Activated CD8-positive, alpha-beta memory T cell treated with anti-CD3 and anti-CD28 coated beads for 48 hours (primary cell): ENCODE measurements at places on chromosomes 3 and 15.

GRCh38 chr15:48366584-48367312 is 35.5 kb downstream of the DUT start:
- DNase-seq = no peak

- no peak for DNase-seq
These were observed 178.1 kb upstream of the KBTBD8 start for GRCh38 chr3:66819993-66820501.

DNA sequence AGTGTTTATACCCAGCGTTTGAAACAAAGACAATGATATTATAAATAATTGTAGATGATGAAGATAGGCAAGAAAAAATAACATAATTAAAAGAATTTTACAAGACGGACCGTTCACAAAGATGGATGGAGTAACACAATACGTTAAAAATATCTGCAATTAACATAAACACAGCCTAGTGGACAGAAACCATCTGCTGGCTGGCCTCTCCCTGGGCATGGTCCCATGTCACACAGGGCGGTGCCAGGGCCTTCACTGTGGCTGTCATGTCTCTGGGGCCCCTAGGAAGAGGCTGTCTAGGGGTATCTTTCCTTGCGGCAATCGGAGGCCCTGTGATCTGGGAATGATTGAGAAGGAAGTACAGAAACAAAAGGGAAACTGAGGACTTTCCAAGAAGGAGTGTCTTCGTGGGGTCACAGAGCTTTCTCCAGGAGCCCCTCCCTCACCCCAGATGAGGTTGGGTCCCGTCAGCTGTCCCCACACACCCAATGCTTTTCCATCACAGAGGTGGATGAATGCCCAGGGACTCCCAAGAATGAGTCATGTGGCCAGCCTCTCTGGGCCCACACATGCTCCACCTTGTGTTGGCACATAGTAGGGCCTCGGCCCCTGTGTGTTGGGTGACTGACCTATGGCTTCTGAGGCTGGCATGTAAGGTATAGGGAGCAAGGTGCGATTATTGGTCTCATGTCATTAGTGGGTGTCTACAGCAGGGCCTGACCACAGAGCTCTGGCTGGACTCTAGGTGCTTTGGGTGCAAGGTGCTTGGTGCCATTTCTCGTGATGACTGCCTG is 87.1 kb downstream of the DNAJB8 start:
- DNase-seq = no peak

GRCh38 chr15:93848490-93848889 is 382.9 kb upstream of the MCTP2 start:
- DNase-seq = no peak

GRCh38 chr3:60189304-60189703 is 1061.9 kb downstream of the FHIT start:
- no peak for DNase-seq
